ENCODE measurements at places on chromosomes 3 and 15.

DNA sequence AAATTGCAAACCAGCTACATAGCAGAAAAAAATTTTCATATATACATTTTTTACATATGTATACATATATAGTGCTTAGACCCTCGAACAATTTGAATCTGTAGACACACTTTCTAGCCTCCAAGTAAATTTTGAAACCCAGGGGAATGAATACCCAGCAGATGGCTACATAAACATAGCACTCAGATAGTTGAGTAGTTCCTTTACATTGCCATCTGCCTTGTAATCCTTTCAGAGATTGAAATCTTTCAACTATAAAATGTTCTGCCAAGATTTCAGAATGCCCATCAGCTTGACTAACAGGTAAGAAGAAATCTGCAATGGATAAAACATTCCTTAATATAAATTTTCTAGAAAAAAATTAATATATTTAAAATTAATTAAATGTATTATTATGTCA is 1333.5 kb upstream of the CADM2 start:
- no peak for DNase-seq

- DNase-seq = peak; percentile 71
Measured at GRCh38 chr15:75455424-75455981, 4.0 kb upstream of the SIN3A start.

- DNase-seq = no peak
Measured at GRCh38 chr15:99614749-99615288, 49.0 kb downstream of the MEF2A start.

GRCh38 chr15:76492538-76492937 is 156.0 kb downstream of the ISL2 start:
- no peak for DNase-seq
